ENCODE measurements at places on chromosomes 12 and 14.

DNA sequence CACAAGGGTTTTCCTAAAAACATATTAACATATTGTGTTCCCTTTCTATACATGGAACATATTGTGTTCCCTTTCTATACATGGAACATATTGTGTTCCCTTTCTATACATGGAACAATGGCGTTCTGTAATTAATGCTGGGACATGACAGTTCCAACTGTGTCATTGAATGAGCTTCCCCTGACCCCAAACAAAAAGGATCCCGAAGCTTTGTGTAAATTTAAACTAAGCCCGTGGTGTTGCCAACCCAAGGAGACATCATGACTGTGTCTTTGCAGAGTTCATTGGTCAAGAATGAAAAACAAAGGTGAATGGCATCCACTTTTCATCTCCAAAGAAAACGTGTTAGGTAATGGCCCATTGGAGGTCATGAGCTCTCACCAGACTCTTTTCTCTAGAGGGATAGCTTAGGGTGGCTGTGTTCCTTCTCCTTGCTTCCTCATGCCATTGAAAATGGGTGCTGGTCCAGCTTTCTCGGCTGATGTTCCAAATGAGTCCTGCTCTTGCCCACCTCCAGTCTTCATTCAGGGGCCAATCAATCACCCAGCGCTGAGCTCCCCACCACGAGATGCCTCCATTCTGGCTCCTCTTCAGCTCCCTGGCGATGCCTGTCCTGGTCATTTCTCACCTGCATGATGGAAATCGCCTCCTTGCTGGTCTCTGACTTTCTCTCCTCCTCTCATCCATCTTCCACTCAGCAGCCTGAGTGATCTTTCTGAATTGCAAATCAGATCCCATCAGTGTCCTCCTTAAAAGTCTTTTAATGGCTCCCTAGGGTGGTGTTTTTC is 156.1 kb downstream of the VRK1 start:
- DNase-seq: no peak

DNA sequence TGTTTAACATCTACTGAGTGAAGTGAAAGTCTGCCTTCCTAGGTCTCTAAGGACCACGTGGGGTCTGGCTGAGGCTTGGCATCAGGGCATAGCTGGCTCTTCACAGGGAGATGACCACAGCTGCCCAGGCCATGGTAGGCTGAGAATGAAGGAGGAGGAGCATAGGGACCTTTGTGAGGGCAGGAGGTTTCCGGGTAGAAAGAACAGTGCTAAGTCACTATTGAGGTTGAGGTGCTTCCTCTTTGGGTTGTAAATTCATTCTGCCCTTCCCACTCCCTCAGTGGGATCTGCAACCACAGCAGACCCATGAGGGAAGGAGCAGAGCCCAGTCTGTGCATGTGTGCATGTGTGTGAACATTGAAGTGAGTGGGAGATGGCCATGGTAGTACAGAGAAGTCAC is 909.6 kb downstream of the VRK1 start:
- DNase-seq: no peak

DNA sequence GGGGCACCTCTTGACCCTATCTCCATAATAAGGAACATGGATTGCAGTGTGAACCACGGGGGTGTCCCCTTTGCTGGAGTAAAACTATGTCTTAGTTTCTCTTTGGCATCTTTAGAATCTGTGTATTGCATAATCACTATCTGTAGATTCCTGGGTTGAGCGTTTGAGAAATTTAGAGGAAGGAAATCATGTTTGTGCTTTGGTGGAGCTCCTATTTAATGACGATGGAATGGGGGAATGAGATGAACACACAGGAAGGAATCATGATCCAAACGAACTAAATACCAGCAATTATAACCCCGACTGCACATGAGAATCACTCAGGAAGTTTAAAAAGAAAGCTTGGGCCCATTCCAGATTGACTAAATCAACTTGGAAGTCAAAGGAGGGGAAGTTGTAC is 1.3 kb upstream of the MYG1 start:
- no peak for DNase-seq

DNA sequence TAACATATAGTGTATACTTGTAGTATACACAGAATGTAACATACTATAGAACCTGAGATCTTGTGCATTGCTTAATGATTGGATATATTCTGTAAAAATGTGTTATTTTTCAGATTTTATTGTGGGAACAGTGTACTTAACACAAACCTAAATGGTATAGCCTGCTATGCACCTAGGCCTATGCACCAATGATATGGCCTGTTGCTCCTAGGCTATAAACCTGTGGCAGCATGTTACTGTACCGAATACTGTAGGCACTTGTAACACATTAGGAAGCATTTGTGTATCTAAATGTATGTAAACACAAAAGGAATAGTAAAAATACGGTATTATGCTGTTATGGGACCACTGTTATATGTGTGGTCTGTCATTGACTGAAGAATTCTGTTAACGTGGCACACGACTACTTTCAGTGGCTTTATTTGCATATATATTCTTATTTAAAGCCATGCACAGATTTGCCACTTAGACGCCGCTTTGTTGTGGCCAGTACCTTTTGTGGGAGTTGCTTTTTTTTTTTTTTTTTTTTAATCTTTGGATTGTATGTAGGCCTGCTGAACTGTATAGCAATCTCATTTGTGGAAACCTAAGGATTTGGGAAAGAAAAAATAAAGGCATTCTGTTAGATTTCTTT is 7.4 kb downstream of the PAPOLA start:
- DNase-seq: no peak

GRCh38 chr14:55834390-55834789 is 254.4 kb downstream of the KTN1 start:
- no peak for DNase-seq

- no peak for DNase-seq
Measured at GRCh38 chr12:25491396-25492325, 61.4 kb downstream of the LMNTD1 start.

GRCh38 chr14:70416338-70416724 is 559 bp downstream of the SYNJ2BP start:
- DNase-seq: no peak

GRCh38 chr12:100913872-100914592 is 119.5 kb downstream of the ANO4 start:
- DNase-seq: no peak

GRCh38 chr14:22824711-22825359 is 4.9 kb upstream of the MRPL52 start:
- no peak for DNase-seq

DNA sequence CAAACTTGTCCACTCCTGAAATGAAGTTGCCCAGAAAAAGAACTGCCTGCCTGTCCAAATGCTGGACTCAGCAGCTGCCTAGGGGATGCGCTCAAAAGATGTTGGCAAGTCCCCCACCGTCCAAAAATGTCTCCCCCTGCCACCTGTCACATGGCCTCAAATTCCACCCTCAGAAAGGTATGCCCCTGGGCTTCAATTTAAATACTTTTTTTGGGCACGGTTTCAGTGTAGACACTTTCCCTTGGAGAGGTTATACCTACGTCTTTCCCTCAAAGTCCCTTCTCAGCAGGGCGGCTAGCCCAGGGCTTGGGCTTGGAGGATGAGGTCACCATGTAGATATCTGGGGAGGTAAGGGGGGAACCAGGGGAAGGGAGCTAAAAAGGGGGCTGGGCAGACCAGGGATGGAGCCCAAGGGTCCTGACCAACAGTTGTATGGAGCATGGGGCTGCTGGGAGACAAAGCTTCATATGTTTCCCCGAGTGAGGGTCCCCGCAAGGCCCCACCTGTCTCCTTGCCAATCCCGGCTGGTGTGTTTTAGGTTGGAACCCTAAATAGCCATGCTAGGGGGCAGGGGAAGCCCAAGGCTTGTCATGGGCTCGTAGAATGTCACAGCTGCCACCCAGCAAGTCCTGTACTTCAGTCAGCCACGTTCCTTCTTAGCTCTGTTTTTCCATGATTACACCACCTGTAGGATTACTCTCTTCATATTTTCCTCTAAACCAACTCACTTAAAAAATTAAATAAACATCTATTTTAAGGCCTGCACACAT is 131.2 kb upstream of the TBX3 start:
- DNase-seq: no peak

- DNase-seq: no peak
Measured at GRCh38 chr14:86420131-86420530, 890.2 kb downstream of the FLRT2 start.

DNA sequence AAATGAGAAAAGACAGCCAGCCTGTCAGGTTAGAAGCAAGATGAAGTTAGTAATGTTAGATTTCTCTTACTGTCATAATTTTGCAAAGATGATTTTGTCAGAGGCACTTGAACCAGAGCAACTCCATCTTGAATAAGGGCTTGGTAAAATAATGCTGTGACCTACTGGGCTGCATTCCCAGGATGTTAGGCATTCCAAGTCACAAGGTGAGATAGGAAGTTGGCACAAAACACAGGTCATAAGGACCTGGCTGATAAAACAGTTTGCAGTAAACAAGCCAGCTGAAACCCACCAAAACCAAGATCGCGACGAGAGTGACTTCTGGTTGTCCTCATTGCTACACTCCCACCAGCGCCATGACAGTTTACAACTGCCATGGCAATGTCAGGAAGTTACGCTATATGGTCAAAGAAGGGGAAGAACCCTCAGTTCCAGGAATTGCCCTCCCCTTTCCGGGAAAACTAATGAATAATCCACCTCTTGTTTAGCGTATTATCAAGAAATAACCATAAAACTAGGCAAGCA is 1313.5 kb upstream of the TMEM132C start:
- no peak for DNase-seq

- no peak for DNase-seq
Measured at GRCh38 chr12:1544996-1545700, 49.2 kb downstream of the FBXL14 start.

DNA sequence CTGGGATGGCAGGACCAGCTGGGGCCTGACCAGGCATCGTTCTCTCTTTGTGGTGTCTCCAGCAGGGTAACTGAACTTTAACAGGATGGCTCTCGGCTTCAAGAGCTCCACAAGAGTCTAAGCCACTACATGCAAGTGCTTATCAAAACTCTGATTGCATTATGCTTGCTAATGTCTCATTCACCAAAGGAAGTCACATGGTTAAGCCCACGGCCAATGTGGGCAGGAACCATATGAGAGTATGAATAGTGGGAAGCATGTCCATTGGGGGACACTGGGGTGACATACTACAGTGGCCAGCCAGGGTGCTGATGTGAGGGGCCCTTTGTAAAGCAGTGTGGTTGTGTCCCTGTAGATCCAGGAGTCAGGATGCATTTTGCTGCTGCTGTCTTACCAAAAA is 35.0 kb upstream of the KCNA5 start:
- no peak for DNase-seq

DNA sequence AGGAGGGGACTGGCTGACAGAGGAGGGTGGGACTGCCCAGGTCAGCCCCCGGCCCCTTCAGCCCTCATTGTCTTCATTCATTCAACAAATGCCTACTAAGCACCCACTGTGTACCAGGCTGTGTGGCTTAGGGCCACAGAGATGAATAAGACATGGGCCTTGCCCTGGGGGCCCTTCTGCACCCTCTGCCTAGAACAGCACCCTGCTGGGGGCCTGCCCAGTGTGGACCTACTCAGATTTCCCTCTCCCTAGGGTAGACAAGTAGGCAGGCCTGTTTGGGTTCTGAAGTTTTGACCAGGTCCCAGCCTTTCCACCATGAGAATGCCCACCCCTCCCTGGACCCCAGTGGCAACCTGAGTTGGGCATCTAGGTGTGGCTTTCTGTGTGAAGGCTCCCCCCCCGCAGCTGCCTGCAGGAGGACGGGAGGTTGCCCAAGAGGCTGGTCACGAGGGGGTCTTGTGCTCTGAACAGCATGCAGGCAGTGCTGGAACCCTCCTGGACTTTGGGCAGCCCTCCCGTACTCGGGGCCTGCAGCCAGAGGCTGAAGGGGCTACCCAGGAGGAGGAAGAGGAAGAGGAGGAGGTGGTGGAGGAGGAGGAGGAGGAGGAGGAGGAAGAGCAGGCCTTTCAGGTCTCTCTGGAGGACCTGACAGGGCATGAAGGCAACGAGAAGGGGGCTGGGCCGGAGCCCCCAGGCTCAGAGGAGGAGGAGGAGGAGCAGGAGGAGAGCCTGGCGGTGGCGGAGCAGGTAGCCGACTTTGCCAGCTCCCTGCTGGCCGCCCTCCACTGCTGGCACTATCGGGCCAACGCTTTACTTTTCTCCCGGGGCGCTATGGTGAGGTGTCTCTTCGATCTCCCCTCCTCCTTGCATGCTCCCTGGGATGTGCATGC is 33.4 kb downstream of the PLEKHG3 start:
- no peak for DNase-seq

- no peak for DNase-seq
Measured at GRCh38 chr12:25187781-25188180, 7.2 kb downstream of the DNAI7 start.

DNA sequence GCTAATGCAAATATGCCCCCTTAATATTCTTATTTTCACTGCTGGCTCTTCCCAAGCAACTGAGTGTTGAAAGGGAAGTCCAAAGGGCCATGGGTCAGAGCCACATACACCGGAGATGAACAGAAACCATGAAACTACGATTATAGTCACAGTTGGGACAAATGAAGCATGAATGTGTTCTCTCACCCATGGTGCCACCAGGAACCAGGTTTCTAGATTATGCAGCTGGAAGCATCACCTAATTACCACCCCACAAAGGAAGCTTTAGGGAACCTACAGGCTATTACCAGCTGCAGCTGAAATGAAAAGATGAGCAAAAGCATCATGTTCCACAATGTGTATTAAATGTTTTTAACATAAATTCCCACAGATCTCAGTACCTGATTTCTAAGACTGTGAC is 15.4 kb downstream of the TMTC1 start:
- DNase-seq: no peak

- DNase-seq: no peak
Measured at GRCh38 chr14:64953661-64954060, 11.1 kb upstream of the GPX2 start.

DNA sequence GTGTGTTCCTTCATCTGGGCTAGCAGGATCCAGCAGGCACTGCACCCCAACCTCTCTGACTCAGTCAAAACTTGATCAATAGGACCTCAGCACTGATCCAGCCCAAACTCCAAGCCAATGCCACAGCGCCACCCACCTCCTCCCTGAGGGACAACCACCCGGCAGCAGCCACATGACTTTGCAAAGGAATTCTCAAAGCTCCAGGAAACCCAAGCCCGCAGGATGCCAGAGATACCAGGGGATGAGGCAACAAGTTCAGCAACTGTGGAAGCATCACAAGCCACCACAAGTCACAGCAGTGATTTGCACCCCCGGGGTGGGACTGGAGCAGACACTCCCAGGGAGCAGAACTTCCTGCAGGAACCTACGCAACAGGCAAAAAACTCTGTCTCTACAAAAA is 37.3 kb downstream of the ACTN1 start:
- DNase-seq: no peak

- no peak for DNase-seq
Measured at GRCh38 chr12:117662220-117662619, 300.8 kb upstream of the NOS1 start.

DNA sequence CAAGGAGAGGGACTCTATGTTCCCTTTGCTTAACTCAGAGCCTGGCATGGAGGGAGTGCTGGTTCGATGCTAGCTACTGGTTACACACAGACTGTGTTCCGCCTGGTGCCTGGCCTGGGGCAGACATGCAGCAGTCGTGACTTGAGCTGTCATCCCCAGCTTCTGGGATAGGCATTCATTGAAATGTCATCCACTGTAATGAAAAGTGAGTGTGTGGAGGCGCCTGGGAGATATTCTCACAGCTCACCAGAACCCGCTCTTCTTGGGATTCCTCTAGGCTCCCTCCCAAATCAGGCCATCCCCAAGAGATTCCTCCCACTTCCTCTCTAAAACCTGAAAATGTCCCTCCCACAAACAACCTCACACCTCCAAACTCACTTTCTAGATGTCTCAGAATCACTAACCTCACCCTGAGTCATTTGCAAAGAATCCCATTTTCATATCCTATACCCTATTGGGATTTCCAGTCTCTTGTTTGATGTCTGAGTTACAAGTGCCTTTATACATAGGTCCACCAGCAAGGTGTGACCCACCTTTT is 82.8 kb downstream of the CRACR2A start:
- no peak for DNase-seq

- DNase-seq: no peak
Measured at GRCh38 chr14:40269436-40269835, 837.2 kb upstream of the FBXO33 start.
